ENCODE measurements at places on chromosomes 6 and 20.

DNA sequence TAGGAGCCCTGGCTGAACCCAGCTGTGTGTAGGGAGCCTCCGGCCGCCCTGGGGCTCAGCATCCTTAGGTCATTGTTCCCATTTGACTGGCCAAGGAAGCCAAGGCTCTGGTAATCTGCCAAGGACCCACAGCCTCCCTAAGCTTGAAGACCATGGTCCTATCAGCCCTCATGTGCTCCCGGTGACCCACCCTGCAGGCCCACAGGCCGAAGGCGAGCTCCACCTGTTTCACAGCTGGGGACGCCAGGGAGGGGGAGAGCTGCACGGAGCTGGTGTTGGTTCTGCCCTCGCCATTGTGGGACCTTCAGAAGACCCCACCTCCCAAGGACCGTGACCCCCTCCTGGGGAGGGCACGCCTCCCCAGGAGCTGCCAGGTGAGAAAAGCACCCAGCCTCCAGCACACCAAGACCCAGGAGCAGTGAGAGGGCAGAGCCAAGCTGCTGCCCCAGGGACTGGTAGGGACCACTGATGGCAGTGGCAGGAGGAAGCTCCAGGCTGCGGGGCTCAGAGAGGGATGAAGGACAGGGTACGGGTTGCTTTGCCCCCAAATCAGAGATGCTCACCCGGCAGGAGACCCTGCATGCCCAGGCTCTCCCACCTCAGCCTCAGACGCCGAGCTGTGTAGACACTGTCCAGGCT, 30.7 kb upstream of the MRGBP start:
- no peak for DNase-seq

DNA sequence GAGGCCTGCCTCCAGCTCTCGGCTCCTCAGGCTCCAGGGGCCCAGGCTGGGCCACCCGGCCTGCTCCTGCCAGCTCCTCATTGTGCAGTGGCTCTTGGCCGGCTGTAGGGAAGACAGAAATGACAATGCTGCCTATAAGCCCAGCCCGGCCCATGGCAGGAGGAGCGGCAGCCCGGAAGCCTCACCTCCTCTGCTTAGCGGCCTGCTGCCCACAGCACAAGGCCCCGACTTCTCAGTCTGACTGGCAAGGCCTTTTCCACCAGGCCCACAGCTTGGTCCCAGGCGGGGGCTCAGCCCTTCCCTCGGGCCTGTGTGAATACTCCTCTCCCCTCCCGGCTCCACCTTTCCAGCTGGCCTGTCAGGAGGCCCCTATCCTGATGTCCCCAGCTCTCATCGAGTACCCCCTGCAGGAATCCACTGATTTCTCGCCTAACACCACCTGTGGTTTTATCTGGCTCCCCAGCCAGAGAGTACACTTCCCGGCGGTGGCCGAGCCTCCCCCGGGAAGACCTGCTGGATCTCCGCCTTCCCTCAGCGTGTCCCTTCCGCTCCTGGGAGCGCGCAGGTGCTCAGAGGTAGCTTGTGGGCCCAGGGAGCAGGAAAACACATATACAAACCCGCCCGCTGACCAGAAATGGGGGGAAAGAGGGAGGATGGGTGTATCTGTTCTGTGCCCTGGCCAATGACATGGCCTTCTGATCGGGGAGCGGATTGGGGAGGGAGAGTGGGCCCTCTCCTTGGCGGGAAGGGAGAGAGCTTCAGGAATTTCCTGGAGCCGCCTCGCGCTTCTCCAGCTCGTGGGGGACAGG, 963 bp downstream of the DDRGK1 start:
- no peak for DNase-seq

- DNase-seq = no peak
These were observed 270.5 kb downstream of the BMP2 start for GRCh38 chr20:7038029-7038428.

GRCh38 chr6:28941684-28942448, 18.1 kb upstream of the TRIM27 start:
- no peak for DNase-seq

GRCh38 chr20:62908971-62909791, 17.1 kb downstream of the DIDO1 start:
- no peak for DNase-seq

GRCh38 chr6:109237077-109237985, 142.0 kb downstream of the CEP57L1 start:
- no peak for DNase-seq

GRCh38 chr20:1783245-1783644, 112.0 kb upstream of the SIRPA start:
- DNase-seq = no peak

DNA sequence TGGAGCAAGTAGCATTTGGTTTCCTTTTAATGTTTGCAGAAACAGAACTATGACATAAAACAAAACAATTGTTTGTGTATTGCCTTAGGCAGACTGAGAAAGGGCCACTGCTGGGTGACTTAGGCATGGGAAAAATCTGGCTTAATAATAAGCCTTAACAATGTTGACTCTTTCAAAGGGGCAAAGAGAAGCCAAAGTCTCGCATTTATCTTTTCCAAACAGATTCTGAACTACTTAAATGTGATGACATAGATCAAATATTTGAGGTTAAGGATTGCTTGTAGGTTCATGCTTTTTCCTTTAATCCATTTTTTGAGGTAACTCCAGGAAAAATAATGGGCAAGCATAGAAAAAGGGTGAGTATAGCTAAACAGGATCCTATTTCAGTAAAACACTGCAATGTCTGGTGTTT, 39.6 kb downstream of the ADAT2 start:
- no peak for DNase-seq

DNA sequence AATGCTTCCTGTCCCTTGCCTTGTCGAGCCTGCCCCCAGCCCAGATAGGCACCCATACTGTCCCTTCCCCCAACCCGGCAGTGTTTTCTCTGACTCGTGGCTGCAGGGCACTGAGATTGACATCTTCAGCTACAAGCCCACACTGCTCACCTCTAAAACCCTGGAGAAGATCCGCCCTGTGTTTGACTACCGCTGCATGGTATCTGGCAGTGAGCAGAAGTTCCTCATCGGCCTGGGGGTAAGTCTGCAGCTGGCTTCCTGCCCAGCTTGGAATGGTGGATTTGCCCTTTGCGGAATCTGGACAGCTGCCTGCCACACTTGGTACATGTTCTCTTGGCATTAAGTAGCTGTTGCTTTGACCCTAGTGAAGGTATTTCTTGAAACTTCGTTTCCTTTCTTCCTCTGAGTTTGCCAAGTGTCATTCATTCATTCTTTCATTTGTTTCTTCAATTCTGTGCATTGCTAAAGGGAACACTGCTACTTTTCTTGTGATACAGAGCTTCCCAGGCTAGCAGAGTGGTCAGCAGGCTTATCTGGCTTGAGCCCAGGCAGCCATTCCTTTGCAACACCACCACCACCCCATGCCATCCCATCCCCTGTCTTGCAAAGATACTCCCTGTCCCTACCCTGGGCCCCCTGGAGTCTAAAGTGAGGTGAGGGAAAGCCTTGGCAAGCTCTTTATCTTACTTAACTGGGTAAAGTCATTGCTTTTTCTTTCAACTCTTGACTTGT, 26.2 kb downstream of the CCDC167 start:
- DNase-seq = no peak

DNA sequence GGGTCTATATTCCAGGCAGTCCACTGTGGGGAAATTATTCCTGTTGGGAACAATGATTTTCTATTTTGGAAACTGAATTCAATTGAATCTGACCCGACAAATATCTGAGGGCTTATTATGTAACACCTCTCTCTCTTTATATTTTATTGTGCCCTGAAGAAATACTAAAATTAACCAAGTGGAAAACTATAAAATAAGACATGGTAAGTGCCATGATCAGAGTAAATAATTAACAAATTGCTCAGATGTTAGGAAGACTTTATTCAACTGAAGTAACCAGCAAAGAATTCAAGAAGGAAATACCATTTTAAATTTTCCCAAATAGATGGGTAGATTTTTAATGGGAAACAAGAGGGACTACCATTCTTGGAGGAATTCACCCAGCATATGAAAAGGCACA, 632.9 kb downstream of the MAFB start:
- DNase-seq = no peak

- peak; percentile 53 for DNase-seq
These were observed 105.3 kb upstream of the BMP5 start for GRCh38 chr6:55980627-55981211.

GRCh38 chr20:32510120-32510600, 75.0 kb downstream of the NOL4L start:
- no peak for DNase-seq

- no peak for DNase-seq
These were observed 333.3 kb upstream of the SYNCRIP start for GRCh38 chr6:85975957-85976356.

DNA sequence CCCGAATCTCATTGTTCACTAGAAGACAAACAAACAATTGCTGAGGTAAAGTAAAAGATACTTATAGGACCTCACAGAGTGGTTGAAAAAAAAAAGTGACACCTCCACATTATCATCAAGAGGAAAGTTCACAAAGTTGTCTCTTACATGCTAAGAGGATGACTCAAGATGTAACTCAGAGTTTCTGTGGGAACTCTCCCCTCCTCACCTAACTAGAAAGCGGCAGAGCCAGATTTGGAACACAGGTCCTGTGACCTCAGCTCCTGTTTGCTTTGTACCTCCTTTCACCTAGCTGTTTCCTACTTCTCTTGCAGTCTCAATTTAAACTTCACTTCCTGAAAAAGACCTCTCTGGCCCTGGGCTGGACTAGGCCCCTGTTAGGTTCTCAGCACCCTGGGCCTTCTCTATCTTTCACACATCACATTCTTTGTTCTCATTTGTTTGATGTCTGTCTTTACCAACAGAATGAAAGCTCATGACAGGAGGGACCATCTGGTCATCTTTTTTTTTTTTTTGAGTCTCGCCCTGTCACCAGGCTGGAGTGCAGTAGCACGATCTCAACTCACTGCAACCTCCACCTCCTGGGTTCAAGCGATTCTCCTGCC, 60.8 kb downstream of the CD24 start:
- DNase-seq = no peak

- no peak for DNase-seq
These were observed 22.9 kb downstream of the GGT7 start for GRCh38 chr20:34849778-34850177.

DNA sequence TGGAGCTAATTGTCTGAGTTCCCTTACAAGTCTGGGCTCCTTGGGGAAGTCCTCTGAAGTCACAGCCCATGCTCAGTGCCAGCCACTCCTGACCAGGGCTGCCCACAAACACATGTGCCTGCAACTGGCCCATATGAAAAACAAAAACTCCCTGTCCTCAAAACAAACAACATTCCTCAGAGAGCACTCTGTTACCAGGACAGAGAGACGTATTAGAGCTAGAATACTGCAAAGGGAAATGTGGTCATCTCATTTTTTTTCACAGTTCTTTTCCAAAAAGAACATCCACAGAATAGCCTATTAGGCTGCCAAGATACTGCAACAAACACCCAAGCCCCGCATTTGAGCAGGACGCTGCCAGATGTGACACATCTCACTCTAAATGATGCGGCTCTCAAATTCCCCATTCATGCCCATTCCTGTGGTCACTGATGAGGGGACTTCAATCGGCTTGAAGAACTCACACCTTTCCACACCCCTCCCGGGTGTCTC, 71.1 kb downstream of the SLC22A23 start:
- DNase-seq = no peak

GRCh38 chr20:24609757-24610156, 140.3 kb downstream of the SYNDIG1 start:
- DNase-seq = no peak

DNA sequence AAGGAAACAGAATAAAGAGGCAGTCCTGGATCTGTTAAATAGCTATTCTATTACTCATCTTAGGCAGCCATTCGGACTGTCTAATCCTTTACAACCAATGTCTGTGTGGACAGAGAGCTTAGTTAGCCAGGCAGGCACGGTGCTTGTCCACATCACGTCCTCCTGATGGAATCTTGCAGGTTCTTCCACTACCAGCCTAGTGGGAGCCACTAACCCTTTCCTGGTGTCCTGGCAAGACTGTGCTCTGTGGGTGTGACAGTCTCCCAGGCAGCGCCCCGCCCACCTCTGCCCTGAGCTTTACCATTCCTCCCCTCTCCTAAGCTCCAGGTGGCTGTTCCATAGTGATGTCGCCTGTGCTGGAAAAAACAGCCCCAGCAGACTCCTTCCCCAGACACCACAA, 78.3 kb upstream of the CLDN20 start:
- no peak for DNase-seq

DNA sequence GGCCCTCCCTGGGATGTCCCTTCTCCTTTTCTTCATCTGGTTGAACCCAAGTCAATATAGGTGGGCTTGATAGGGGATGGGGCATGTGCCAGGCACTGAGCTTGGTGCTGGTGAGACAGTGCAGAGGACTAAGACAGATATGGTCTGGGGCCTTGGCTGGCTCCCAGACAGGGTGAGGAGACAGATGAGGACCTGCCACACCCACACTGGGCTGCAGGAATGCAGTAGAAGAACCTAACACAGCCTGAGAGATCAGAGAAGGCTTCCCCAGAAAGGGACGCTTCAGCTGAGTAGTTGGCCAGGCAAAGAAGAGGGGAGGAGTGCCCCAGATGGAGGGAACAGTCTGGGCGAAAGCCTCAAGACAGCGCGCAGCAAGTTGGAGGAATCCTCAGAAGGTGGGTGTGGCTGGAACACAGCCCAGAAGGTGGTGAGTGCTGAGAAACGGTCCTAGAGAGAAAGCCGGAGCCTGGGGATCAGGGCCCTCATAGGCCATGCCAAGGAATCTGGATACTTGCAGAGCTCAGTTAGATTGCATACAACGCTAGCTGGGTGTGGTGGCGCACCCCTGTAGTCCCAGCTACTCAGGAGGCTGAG, 26.4 kb downstream of the CD40 start:
- DNase-seq = no peak

- peak; percentile 58 for DNase-seq
These were observed 10.1 kb upstream of the NXT1 start for GRCh38 chr20:23340524-23340923.

- no peak for DNase-seq
These were observed 27.6 kb upstream of the HLA-C start for GRCh38 chr6:31299511-31299910.

DNA sequence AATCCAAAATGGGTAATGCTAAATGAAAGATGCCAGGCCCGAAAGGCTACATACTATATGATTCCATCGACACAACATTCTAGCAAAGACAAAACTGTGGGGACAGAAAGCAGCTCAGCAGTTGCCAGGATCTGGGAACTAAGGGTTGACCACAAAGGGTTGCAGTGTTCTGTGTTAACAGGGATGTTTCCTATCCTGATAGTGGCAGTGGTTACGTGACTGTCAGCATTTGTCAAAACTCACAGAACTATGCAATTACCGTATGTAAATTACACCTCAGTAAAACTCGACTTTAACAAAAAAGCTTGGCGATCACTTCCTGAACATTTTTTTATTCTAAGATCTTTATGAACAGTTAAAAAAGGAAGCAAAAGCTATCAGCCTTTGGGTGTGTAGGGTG, 83.9 kb downstream of the BANF2 start:
- no peak for DNase-seq

Data from hindlimb muscle (tissue), 1 donor.